ENCODE measurements at places on chromosomes 7 and 10.
A peak's percentile ranks its signal among the peaks of the same experiment; 100 is the strongest.

GRCh38 chr10:103583871-103584215 lies 90.3 kb downstream of the NEURL1 start:
- DNase-seq, result no peak

DNA sequence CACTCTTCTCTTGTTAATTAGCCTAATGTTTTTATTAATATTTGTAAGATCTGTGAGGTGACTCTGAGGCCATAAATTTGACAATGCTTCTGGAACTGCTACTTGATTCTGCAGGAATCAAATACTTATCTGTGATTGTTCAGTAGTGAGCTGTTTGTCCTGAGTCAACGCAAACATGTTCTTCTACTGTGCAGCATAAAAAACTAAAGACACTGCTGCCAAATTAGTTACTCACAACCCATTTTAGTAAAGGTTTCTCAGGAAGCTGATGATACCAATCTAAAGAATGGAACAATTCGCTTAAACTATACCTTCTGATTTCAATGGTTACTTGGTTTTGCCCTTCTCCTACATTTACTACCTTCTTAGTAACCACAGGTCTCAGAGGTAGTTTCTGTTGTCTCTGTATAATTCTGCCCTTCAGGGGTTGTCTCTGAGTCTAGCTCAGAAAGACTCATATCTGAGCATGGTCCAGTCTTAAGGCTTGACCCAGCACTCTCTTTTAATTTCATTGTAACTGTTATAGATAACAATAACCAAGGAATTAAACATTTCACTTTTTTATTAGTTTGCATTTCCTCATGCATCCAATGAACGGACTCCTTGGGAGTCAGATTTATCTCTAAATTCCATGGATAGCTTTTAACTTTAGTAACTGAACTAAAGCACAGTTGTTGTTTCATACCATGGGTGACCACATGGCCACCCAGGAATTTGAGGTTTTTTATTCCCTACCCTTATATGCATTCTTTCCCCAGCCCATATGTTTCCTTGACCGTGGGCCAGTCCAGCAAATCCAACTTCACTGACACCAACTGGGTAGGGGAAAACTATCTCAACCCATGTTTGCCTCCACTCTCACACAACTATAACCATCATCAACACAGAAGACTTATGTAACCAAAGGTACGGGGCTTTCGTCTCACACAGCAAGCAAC lies 309.5 kb upstream of the TEX47 start:
- DNase-seq, result no peak

GRCh38 chr7:98165827-98166667 lies 45.2 kb upstream of the BHLHA15 start:
- DNase-seq, result no peak

- DNase-seq, result peak; percentile 27
These were observed 203.2 kb upstream of the SEMA3E start for GRCh38 chr7:83852136-83852535.

DNA sequence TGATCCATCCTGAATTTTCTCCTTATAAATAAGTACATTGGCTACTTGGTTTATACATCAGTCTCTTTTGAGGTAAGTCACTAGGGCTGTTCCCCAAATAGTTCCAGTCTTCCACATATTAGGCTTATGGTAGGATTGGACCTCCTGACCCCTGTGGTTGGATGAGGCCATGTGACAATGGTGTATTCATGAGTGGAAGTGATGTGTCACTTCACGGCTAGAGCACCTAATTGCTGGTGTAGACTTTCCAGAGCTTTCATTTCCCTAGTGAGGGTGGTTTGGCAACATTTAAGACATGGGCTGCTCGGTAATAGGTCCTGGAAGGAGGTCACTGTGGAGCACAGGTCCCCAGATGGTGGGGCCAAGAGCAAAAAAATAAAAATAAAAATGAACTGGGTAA lies 141.2 kb upstream of the ABCB5 start:
- no peak for DNase-seq

DNA sequence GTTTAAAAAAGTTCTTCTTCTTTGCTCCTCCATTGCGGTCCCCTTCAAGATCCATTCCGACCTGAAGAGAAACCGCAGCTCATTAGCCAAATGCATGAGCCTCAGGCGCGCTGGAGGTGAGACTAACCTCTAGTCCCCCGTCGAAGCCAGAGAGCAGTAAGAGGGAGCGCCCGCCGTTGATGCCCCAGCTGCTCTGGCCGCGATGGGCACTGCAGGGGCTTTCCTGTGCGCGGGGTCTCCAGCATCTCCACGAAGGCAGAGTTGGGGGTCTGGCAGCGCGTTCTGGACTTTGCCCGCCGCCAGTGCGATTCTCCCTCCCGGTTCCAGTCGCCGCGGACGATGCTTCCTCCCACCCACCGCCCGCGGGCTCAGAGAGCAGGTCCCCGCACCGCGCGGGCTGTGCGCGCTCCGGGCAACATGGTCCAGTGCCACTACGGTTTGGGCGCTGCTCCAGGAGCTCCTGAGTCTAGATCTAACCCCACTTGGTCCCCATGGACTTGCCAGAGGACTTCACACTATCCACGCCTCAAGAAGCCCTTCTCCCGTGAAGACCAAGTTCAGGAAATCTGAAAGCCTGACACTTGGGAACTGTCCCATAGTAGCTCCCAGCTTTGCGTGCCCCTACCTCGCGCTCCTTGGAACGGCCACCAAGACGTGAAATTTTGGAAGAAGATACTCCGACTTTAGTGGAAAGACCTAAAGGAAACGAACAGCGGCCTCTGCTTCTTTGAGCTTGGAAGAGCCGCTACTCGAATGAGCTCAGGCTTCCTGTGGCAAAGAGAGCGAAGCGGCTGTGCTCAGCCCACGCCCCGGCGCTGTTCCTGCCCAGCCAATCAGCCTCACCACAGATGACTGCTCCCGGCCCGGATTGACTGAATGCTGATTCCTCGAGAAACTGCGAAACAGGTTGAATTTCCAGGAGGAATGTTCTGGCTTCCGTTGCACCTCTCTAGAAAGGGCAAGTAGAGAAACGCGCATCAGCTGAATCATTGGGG lies at the start of gene ABCB1:
ABCB1 (minus strand) TSS at position 755 of the 995 bp plus-strand sequence; CDS start at position 55, 700 bp downstream.
- DNase-seq, result peak; percentile 56

GRCh38 chr7:93442478-93443224 lies 131.9 kb downstream of the CALCR start:
- DNase-seq, result no peak

- DNase-seq, result no peak
These were observed 14.5 kb upstream of the PAX2 start for GRCh38 chr10:100730725-100731406.

DNA sequence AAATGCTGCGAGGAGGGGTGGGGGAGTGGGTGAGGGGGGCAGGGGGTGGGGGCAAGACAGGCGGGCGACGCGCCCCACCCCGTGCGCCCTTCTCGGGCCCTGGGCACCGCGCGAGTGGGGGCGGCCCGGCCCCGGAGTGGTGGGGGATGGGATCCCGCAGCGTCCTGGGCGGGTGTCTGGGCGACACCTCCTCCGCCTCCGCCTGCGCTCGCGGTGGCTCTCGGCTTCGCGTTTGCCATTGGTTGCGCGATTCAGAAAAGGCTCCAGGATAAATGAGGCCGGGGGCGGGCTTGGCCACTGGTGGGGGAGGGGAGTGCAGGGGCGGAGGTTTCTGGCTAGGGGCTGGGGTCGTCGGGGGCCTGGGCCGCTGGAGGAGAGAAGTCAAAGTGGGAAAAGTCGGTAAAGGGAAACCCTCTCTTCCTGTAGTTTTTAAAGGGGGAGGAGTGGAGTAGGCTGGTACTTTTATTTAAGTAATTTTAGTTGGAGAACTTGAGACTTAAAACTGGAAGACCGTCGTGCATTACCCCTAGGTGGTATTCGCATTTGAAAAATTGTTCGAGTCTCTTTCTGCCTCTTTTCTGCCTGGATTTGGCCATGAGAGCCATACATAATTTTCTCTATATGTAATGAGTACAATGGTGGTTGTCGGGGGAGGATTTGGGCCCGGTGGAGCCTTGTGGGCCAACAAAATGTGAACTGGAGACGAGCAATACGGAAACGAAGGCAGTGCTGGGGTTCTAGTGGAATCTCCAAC lies 992 bp upstream of the IGF2BP3 start:
- no peak for DNase-seq

- DNase-seq, result no peak
These were observed 230.8 kb upstream of the LRRTM3 start for GRCh38 chr10:66695046-66695445.

DNA sequence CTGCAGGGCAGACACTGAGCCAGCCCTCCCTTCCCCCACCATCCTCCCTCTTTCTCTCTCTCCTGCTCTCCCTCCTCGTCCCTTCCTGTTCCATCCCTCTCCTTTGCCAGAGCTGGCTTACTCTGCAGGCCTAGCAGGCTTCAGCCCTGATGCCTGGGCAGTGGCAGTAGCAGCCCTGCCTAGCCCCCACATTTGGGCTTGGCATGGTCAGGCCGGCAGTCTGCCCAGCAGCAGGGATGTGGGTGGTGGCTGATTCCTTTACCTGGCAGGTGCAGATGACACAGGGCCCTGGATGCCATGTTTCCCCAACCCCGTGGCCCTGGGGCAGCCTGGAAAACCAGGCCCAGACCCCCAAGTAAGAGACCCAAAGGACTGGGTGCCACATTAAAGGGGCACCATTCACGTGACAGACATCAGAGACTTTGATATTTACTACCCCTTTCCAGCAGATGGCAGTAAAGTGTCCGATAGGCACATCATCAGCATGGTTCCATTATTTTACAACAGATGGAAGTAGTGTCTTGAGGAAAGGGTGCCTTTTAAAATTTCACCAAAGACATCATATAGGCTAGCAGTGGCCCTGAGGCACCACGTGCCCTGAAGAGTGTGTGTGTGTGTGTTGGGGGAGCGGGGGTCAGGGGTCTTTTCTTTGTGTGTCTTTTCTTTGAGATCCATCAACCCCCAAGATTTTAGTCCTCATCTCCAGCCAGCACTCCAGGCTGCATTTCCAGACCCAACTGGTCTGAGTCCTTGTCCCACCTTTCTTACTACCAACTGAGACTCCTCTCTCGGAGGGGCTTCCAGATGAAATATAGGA lies 5.9 kb downstream of the KCP start:
- DNase-seq, result no peak

- DNase-seq, result no peak
These were observed 1.8 kb upstream of the VAX1 start for GRCh38 chr10:117139581-117140524.

DNA sequence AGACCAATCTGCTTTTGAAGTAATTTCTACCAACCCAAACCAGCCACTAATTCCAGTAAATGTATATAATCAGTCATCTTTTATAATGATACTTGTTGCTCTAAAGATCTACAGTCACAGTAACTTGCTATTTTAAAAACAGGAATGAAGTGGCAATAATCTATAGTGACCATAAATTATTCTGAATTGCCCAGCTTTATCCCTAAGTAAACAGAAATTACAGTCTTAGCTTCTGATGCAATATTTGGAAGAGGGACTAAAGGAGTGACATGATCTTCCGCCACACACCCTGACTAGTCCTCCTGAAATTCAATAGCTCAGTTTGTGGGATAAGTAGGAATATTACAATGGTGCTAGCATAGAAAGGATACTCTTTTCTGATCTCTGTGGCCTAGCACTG lies 96.1 kb downstream of the ATE1 start:
- no peak for DNase-seq

DNA sequence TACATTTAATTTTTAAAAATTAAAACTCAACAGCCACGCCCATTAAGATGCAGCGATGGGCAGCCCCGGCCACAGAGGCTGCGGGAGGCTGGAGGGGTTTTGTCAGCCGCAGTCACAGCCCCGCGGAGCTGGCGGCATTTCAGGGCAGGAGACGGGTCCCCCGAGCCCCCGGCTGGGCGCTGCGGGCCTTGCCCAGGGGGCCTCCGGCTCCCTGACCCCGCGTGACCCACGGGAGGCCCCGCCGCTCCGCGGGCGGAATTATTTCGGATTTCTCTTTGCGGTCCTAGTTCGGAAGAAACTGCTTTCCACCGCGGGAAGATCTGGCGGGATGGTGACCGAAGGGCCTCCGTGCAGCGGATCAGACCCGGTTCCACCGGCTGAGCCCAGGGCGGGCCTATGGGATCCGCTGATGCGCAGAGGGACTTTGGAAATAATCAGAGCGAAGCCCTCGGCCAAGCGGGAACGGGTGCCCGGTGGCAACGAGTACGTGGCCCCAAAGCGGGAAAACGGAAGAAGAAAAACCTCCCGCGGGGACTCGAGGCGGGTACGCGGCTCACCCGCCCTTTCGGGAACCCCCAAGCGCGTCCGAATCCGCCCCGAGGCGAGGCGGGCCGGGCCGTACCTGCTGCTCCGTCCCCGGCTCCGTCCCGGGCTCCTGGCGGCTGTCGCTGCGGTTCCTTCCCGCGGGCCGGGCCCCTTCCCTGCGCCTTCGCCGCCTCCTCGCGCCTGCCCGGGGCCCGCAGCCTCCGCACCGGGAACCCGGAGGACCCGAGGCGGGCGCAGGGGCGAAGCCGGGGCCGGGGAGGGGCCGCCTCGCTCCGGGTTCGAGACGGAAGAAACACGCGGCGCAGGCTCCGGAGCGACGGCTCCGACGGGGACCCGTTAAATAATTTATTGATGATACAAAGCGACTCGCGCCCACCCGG lies 1.7 kb downstream of the NKX6-2 start:
- DNase-seq, result no peak

- DNase-seq, result no peak
These were observed 182.2 kb upstream of the INHBA start for GRCh38 chr7:41885078-41885477.

- no peak for DNase-seq
These were observed 54.7 kb upstream of the FIGNL1 start for GRCh38 chr7:50504646-50505546.

DNA sequence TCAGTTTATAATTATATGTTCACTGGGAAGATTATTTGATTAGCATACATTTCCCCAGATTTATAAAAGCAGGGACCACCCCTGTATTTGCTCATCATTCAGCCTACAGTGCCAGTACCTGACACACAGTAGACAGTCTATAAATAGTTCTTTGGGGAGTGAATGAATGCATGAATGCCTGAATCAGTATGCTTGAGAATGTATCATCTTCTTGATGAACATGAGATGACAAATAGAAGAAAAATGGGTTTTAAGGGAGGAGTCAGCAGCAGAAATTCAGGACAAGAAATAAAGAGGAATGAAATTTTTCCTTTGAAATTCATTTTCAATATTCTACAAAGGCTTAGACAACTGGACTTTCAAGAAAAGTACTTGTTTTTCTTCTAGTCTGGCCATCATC lies 295.8 kb upstream of the LRRTM3 start:
- no peak for DNase-seq

DNA sequence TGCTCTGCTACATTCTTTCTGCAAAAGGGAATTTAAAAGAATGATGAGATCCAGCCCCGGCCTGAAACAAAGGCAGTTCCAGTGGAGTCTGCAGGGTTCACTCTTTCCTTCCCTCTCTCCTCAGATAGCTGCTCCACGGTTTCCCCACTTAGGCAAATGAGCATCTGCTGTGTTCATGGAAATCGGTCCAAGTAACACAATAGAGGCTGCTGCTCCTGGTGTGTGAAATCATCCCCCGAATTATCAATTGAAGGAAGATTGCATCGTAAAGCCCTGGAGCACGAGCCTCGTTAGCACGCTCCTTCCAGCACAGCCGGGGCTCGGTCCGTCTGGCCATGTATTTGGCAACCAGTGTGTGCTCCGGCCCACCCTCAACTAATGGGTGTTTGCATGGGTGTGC lies 108.3 kb upstream of the DPP6 start:
- DNase-seq, result no peak

- no peak for DNase-seq
These were observed 12.8 kb downstream of the ICA1 start for GRCh38 chr7:8249121-8249520.

Data from epithelial cell of proximal tubule (primary cell).